ENCODE measurements at places on chromosomes 12 and 14.

- no peak for DNase-seq
Measured at GRCh38 chr12:76704693-76705092, 59.2 kb upstream of the ZDHHC17 start.

DNA sequence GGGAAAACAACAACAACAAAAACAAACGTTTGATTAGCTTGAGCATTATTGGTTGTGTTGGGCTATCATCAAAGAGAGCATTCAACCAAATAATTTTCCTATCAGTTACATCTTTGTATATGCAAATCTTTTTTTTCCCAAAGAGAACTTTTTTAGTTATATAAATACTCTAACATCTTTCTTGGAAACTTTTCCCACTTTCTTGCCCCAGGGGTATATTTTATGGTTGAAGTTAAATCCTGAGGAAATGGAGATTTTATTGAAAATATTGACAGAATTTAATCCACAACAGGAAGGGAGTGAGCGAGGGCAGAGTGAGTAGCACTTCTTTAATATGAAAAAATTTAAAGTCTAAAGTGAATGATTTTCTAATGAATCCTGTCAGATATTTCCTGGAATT lies 120.9 kb upstream of the NPAS3 start:
- DNase-seq, result no peak

DNA sequence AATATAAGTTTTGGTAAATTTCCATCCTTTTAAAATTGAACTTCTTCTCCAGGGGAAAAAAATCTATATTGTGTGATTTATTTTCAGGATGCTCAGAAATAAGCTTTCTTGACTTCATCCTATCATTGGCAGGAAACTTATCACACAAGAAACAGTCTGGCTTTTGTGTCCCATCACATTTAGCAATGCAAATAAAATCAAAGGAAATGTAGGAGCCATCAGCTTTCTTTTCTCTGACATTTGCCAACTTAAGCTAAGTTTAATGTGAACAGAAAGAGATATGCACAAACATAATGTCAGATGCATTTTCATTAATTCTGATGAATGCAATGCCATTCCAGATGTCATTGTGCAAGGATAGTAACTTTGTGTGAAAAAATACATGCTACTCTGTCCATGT lies 56.6 kb downstream of the LIN7A start:
- no peak for DNase-seq

DNA sequence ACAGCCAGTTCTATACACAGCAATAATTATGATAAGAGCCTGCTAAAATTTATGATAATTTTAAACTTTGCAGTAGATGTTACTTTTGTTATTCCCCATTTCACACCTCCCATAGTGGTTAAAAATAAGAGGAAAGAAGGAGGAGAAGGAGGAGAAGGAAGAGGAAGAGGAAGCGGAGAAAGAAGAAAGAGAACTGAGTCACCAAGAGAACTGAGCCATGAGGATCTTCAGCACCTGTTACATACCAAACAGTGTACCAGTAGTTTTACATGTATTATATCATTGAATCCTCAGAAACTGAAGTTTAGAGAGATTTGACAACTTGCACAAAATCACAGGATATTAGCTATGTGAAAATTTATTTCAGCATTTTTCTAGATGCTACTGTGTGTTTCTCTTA lies 3.9 kb downstream of the CD163 start:
- no peak for DNase-seq

GRCh38 chr12:121495746-121496145 lies 85.1 kb downstream of the KDM2B start:
- DNase-seq, result no peak

GRCh38 chr14:45867046-45867894 lies 614.3 kb upstream of the MIS18BP1 start:
- no peak for DNase-seq

DNA sequence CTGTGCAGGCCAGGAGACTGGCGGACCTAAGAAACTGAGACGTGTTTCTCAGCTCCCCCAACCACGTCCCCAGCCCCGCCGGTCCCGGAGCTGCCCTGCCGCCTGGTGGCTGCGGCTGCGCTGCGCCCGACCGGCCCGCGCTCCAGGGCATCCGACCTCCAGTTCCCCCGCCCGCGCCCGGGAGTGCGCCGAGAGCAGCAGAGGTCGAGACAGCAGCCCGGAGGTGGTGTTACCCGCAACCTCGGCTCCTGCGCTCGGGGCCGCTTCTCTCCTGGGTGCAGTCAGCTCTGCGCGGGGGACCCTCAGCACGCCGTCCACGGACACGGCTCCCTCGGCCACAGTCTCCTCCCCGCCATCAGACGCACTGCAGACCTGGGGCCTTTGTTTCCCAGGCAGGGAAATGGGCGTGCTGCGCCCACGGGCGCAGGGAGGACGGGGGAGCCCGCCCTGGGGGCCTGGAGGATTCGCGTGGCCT lies 21.6 kb upstream of the GPR132 start:
- DNase-seq, result peak; percentile 80

GRCh38 chr12:29733060-29733459 lies 50.7 kb downstream of the TMTC1 start:
- no peak for DNase-seq

GRCh38 chr12:98618952-98619351 lies 25.5 kb downstream of the SLC25A3 start:
- DNase-seq, result no peak

- DNase-seq, result no peak
Measured at GRCh38 chr12:116143909-116144308, 133.6 kb downstream of the MED13L start.

- no peak for DNase-seq
Measured at GRCh38 chr12:65275627-65276026, 2.9 kb upstream of the MSRB3 start.

DNA sequence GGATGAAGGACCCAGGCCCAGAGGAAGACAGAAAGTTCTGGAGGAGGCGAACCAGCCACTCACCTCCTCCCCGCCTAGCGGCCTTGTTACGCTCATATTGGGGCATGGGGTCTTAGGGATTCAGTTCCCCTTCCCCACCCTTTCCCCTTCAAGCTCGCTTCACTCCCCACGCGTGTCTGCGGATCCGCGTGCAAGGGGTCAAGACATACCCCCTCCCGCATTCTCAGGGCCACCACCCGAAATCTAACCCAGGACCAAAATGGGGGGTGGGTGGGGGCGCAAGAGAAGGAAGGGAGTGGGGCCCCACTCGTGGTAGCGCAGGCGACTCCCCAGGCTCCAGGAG lies 584 bp upstream of the RFX4 start:
- no peak for DNase-seq

- DNase-seq, result no peak
Measured at GRCh38 chr14:81818271-81818670, 284.6 kb upstream of the SEL1L start.

DNA sequence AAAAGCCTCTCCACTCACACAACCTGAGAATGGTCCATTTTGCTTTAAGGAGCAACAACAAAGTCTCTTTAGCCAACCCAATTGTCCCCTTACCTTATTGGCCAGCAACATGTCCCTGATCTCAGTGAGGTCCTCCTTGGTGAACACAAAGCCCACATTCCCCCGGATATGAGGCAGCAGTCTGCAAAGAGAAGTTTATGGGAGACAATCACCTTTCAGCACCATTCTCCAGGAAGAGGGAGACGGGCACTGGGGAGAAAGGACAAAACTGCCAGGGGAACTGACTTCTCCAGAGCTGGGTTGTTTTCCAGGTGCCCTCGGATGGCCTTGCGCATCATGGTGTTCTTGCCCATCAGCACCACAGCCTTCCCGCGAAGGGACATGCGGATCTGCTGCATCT lies 1.9 kb downstream of the RPLP0 start:
- no peak for DNase-seq

DNA sequence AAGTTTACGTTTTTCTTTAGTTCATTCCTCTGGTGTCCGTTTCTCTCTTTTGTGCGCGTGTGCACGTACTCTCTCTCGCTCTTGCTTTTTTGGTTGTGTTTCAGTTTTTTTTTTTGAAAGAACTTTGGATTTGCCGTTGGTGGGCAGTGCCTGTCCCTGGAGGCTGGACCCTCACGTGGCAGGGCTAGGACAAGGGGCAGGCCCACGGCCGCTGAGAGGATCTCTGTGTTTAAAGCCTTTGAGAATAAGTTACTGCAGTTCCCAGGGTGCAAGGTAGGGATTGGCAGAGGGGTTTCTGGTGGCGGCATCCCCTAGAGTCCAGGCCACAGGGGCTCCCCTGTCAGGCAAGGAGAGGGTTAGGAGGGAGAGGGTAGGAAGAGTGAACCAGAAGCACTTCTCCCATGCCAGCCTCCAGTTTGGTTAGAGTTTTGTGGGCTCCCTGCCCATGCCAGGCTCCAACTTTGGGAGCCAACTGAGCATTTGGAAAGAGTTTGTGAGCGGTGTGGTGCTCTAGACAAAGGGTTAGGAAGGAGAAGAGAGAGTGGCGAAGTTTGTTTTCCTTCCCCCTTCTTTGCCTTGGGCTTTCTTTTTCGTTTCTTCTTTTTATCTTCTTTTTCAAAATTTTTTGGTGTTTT lies 30.5 kb downstream of the ZFHX2 start:
- DNase-seq, result no peak

DNA sequence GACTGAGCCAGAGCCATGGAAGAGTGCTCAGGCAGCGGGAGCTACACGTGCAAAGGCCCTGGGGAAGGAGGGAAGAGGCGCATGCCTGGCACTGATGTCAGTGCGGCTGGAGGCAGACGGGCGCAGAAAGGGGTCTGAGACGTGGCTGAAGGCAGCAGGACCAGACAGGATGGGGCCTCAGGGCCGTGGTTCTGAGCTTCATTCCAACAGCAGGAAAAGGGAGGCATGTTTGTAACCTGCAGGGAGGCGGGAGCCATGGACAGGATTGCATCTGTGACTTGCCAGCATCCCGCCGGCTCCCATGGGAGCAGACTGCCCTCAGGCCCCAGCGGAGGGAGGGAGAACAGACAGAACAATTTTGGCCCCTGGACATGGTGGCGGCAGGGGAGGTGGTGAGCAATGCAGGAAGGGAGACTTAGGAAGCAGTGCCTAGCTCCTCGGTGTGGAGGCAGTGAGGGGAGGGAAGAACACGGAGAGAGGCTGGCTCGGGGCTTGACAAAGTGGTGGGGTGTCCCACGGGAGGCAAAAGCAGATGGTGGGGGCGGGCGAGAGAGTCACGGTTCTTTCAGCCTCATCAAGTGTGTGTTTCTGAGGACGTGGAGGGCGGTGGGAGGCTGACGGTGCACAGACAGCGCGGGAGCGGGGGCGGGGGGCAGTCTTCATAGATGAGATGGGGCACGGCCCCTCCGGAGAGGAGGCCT lies 33.3 kb upstream of the INF2 start:
- peak; percentile 58 for DNase-seq

GRCh38 chr14:71855399-71856036 lies 76.7 kb upstream of the RGS6 start:
- no peak for DNase-seq

DNA sequence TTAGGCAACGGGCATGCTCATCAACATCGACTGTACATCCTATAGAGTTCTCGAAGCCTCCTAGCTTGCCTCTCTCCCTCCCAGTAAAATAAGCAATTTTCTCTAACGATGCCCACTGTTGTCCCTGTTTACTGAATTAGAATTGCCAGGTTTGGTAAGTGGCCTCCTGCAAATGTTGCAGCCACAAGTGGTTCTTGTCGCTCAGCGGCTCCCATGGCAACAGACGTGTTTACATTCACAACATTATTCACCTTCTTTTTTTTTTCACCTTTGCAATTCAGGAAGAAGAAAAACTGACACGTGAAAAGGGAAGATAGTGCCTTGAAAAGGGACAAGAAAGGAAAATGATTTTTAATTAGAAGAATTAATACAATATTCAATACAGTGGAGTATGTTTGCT lies 100.9 kb upstream of the PKP2 start:
- DNase-seq, result no peak

DNA sequence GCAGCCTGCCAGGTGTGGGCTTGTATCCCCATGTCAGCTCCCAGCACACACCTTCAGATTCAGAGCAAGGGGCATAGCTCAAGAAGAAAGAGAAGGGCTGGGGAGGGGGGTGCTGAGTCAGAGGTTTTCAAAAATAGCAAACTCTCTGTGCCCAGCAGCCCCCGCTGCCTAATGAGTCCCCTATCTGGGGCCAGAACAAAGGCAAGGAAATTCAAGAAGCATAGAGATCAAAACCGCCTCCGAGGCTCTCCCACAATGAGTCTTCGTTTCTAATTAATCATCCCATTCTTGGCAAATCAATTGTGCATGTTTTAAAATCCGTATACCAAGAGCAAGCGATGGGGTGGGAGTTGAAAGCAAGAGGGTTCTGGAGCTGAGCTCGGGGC lies 19.5 kb upstream of the CMKLR1 start:
- no peak for DNase-seq

DNA sequence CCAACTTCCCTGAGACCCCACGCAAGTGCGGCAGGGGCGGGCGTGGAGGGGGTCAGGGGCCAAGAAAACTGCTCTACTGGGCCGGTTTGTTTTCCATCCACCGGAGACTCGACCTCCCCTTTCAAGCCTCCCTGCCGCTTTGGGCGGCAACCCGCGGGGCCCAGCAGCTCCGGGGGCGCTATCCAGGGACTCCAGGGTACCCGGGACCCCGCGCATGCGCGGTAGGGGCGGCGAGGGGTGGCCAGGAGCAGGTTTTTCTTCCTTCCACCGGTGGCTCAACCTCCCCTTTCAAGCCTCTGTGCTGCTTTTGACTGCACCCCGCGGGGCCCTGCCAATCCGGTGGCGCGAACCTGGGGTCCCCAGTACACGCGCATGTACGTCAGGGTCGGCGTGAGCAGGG lies 323.5 kb downstream of the ALG10 start:
- no peak for DNase-seq

- DNase-seq, result no peak
Measured at GRCh38 chr14:24037658-24038037, 14.2 kb upstream of the CARMIL3 start.

DNA sequence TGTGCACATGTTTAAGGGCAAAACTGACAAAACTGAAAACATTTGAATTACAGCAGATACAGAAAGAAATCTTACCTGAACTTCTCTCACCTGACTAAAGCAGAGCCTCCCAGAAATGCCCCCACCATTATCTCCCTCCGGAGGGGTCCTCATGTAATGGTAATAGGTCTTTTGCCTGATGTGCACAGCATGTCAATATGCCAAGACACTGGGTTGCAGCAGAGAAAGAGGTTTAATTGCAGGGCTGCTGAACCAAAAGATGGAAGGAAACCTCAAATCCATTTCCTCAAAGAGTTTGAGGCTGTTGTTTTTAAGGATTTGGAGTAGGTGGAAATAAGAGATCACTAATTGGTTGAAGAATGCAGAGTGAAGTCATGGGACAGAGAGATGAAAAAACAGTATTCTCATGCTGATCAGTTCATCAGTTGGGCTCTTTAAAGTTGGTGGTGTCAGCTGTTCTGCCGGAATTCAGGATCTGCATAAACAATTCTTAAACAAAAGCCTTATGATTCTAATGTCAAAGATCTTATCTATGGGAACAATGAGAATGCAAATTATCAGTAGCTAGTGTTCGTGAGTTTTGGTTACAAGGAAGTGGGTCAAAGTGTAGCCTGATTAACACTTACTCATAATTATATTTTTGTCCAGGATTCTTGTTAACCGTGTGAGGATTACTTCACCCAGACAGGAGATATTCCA lies 18.2 kb downstream of the ANG start:
- no peak for DNase-seq

GRCh38 chr12:2332947-2333346 lies 280.2 kb downstream of the CACNA1C start:
- DNase-seq, result no peak

- peak; percentile 42 for DNase-seq
Measured at GRCh38 chr12:128644664-128645296, 179.0 kb downstream of the SLC15A4 start.

Measured in memory B cell (primary cell).